EL (cell line): ENCODE measurements at places on chromosomes 5 and 9.

GRCh38 chr5:64666078-64666477, 24.2 kb upstream of the SHISAL2B start:
- peak; percentile 47 for DNase-seq

DNA sequence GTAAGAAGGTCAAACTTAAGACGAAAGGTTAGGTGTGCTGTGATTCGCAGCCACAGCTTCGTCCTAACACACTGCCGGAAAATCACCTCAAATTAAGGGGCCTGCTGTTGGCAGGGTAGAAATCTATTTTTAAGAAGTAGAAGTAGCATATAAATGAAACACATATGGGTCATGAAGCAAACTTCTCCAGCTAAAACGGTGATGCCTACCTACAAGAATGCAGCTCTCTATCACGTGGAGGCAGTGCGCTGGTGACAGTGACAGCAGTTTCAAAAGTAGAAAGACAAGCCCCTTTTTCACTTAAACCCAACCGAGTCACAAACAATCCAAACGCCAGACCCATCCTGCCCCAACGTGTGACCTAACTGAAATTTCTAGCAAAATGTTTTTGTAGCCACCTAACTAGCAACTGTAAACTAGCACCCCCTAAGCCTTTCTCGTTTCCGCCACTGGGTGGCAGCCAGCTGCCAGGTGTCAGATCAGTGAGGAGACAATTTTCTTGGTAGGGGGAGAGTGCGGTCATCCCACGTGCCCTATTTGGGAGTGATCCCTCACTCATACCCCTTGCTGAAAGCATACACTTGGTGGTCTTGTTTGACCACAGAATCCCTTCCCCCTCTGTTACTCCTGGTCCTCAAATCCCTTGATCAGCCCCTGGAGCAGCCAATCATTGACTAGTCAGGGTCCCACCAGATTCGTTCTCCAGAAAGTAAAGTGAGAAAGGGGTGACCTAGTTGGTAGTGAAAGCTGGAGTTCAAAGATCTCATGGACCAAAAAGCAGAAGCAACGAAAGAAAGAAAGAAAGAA, 71.8 kb upstream of the MAMDC2 start:
- peak; percentile 69 for DNase-seq

GRCh38 chr5:145953202-145953601, 16.8 kb downstream of the SH3RF2 start:
- no peak for DNase-seq

DNA sequence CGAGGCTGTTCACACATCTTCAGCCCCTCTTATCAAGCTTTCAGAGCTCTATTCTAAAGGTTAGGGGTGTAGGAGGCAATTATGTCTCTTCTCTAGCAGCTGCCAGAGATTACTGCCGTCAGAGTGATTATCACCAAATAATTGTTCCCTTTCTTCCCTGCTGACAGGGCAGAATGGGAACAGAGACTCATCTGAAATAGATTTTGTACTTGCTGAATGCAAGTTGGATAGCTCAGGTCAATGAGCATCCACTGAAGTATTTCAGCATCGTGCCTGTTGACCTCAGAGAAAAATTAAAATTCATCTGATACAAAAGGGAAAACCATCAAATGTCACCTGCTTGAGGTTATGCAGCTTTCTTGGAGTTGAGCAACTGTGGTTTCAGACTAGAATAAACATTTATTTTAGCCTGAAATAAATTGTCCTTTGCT, 213.7 kb upstream of the MAP3K1 start:
- no peak for DNase-seq

GRCh38 chr5:95084757-95085156, 200.1 kb downstream of the MCTP1 start:
- no peak for DNase-seq

DNA sequence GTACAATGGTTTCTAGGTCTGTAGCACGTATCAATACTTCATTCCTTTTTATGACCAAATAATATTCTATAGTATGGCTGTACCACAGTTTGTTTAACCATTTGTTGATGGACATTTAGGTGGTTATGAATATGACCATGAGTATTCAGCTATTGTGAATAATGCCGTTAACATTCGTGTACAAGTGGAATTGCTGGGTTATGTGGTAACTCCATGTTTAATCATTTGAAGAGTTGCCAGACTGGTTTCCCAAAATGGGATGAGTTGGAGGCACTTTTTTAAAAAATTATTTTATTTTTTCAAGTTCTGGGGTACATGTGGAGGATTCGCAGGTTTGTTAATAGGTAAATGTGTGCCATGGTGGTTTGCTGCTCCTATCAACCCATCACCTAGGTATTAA, 4.6 kb downstream of the SNX2 start:
- DNase-seq, result no peak

- DNase-seq, result no peak
These were observed 14.6 kb downstream of the SOHLH1 start for GRCh38 chr9:135684691-135685090.
